ENCODE measurements at places on chromosomes 12 and 14.

- no peak for DNase-seq
Measured at GRCh38 chr12:43277651-43278540, 274.1 kb downstream of the ADAMTS20 start.

DNA sequence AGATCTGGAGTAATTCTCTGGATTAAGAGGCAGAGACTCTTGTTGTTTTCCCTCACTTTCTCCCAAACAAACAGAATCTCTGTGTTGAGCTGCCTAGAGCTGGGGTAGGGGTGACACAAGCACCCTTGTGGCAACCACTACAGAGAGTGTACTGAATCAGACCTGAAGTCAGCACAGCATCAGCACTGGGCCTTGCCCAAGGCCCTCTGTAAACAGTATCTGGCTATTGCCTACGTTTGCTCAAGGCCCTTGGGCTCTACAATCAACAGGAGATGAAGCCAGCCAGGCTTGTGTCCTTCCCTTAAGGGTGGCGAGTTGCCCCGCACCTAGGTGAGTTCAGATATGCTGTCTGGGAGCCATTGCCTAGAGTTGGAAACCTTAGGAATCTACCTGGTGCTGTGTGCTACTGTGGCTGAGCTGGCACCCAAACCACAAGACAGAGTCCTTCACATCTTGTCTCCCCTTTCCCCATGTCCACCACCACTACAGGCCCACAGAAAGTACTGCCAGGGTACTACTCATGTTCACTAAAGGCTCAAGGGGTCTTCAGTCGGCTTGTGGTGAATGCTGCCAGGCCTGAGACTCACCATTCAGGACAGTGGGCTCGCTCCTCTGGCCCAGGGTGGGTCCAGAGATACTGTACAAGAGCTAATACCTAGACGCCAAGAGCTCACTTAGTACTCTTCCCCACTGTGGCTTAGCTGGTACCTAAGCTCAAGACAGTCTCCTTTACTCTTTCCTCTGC lies 206.8 kb downstream of the SYNE2 start:
- no peak for DNase-seq

GRCh38 chr14:76921088-76921399 lies 94.8 kb downstream of the LRRC74A start:
- DNase-seq = no peak

- DNase-seq = peak; percentile 3
Measured at GRCh38 chr12:20492251-20492760, 124.0 kb downstream of the PDE3A start.

GRCh38 chr14:66008631-66009030 lies 477.5 kb upstream of the CCDC196 start:
- DNase-seq = no peak

- no peak for DNase-seq
Measured at GRCh38 chr12:9032202-9032964, 43.0 kb downstream of the KLRG1 start.
